ENCODE measurements at places on chromosomes 6 and 20.

DNA sequence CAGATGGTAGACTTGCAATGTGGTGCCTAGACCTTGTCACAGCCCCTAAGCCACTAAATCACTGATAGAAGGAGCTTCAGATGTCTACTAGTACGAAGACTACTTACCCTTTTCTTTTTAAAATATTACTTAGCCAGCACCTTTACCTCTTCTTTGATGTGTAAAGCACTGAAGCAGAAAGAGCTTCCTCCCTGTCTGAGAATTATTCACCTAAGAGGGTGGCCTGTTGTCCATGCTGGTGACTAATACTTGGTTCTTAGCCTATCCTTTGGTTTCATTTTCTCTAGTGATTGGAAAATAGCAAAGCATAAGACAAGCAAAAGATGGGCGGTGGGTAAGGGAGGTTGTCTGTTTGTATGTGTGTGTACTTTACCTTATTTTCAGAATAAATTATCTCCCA is 794.6 kb downstream of the TFAP2A start:
- DNase-seq, result no peak

DNA sequence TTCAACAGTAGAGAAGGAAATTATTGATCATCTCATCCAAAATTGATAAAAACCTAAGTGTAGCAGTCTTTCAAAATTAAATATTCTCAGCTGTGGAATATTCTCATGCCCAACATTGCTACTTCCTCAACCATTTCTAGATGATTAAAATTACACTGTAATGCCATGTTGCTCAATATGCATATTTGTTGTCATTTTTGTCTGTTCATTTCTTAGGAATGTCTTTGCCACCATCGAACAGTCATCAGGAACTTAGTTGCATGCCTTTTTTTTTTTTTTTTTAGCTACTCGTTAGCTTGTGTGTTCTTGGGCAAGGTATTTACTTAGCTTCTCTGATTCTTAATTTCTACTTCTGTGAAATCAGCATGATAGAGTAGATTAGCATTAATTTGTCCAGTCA is 188.6 kb downstream of the DTNBP1 start:
- DNase-seq, result no peak

DNA sequence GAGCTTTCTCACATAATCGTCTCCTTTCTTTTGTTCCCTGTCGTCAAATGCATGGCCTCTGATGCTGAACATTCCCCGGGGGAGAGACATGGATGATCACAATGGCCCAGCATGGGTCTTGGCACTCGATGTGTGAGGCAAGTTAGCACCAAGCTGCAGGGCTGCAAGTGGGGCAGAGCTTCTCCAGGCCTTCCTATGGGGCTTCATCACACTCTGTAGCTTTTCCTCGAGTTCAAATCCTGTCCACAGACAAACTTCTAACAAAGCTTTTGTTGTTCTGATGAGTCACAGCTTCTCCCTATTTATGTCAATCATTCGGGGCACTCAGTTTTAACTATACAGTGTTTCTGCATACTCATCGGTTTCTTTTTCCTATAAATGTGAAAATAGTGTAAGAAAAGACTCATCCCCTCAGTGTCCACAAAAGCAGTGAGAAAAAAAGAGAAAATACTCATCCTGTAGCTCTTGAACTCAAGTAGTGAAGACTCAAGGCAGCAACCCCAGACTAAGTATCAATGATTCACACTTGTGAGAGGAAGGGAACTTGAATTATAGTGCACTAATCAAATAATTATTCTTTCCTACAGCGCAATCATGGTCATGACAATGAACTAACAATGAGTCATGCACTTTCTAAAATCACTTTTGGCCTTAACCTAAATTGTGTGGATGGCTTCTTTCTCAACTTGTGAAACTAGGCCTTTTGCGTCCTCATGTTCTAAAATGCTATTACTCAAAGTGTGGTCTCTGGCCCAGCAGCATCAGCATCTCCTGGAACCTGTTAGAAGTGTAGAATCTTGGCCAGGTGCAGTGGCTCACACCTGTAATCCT is 68.4 kb upstream of the NOX3 start:
- DNase-seq, result no peak

GRCh38 chr6:158818581-158819212 is 471 bp downstream of the EZR start:
- peak; percentile 77 for DNase-seq

GRCh38 chr20:24738981-24739633 is 210.0 kb upstream of the CST7 start:
- no peak for DNase-seq

Data from GM13976 (cell line).